Caco-2 (cell line): ENCODE measurements at places on chromosomes 1 and 21.

DNA sequence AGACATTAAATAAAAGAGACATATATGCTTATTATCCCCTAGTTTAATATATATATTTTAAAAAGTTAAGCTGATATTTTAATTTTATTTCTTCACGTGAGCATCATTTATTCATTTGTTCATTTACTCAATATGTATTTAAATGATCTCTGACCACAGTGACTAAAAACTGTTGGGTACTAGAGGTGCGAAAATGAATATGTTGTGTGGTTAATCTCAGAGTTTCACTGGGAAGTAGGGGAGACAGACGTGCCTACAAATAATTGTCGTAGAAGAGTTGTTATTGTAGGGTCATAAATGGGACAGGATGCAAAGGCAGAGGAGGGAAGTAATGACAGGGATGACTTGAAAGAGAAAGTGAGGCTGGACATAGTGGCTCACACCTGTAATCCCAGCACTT lies 213.0 kb upstream of the CACYBP start:
- DNase-seq = no peak

GRCh38 chr1:115041654-115042053 lies 12.0 kb downstream of the TSHB start:
- peak; percentile 37 for DNase-seq

DNA sequence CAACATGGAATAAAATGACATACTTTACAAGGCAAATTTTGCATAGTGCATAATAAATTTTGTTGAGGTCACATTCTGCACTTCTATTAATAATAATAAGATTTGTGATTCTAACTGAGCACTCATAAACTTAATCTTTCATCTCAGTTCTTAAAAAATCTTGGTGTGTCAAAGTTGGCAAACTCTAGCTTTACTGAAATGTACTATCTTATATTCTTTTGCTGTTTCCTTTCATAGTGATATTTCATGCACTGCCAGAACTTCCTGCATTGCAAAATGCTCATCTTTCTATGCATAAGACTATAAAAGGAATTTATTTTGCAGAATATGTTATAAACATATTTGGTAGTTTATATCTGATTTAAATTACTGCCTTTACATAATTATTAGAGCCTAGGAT lies 797.6 kb downstream of the ADGRL2 start:
- DNase-seq = no peak

DNA sequence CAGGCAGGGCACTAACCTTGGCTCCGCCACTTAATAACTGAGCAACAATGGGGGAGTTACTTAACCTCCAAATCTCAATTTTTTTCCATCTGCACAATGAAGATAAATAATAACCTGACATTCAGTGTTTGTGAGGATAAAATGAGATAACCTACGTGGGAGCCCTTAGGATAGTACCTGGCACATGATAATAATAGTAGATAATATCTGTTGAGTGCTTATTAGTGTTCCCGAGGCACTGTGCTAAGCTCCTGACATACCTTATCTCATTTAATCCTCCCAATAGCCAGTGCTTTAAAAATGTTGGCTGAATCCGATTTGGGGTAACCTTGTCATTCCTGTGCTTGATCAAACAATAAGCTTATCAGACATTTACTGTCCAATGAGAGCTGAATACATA lies 128.7 kb upstream of the UBE2U start:
- DNase-seq = no peak

DNA sequence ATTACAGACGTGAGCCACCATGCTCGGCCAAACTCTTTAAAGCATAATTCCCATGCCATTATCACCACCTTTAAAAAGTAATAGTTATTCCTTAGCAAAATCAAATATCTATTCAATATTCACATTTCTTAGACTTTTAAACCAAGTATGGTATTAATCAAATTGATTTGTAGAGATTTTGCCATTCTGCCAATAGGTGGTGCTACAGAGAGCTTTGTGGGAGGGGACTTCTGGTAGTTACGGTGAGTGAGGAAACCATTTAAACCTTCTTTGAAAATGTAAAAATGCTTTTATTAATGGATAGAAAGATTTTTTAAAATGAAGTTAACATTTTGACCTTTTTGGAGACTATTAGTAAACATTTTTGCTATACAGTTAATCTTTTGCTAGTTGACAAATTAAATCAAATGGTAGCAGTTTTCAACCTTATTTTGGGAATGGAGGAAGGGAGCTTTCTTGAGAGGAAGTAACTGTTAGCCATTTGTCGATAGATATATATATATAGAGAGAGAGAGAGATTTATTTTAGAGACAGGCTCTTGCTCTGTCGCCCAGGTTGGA lies 19.3 kb downstream of the IARS2 start:
- no peak for DNase-seq

- no peak for DNase-seq
These were observed 4.0 kb upstream of the CD46 start for GRCh38 chr1:207747627-207748492.
